Stimulated activated CD4-positive, alpha-beta T cell treated with anti-CD3 and anti-CD28 coated beads, Interleukin-15, amount 100 ng/mL, for 48 hours (primary cell): ENCODE measurements at places on chromosomes 5 and 9.
A peak's percentile ranks its signal among the peaks of the same experiment; 100 is the strongest.

DNA sequence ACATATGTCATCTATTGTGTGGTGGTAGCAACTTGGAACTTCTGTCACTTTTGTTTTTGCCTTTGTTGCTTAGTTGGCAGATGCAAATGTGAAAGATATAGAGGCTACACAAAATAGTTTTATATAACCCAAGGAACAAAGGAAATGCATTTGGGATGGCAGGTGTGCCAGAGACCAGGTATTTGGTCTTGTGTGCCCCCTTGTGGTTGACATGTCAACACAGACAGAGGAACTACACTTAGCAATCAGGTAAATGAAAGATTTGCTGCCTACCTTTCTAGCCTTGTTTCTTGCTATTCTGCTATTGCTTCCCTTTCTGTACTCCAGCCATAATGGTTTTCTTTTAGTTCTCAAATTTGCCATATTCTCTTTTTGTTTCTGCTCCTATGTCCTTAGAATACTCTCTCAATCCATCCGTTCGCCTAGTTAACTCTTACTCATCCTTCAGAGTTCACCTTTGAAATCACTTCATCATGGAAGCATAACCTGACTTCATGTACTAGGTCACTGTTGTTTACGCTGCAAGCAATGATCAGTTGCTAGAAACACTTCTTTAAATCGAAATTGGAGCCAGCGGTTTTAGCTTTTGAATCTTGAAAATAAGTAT lies 119.5 kb downstream of the TRPM3 start:
- no peak for DNase-seq

GRCh38 chr5:51732304-51732703 lies 349.1 kb downstream of the ISL1 start:
- DNase-seq, result no peak

DNA sequence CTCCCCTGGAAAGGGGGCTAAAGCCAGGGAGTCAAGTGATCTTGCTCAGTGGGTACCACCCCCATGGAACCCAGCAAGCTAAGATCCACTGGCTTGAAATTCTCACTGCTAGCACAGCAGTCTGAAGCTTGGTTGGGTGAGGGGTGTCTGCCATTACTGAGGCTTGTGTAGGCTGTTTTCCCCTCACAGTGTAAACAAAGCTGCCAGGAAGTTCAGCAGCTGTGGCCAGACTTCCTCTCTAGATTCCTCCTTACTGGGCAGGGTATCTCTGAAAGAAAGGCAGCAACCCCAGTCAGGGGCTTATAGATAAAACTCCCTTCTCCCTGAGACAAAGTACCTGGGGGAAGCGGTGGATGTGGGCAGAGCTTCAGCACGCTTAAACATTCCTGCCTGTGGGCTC lies 17.1 kb upstream of the EPB41L4A start:
- DNase-seq, result no peak

DNA sequence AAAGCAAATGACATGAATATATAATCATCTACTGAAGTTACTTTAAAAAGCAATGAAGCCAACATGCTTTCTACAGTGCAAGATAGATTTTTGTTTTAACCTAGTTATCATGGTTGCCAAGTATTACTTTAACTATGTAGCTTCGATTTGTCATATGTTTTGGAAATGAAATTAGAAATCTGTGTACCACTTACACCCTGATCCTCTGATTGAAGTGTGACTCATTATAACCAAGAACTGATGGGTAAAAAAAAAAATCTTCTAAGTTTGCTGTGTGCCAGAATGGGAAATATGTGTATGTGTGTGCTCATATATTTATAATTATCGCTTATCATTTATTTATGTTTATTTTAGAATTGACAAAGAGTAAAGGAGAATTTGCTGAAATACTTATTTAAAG lies 9.1 kb upstream of the CDC42SE2 start:
- DNase-seq, result no peak

GRCh38 chr5:14421851-14422250 lies 159.7 kb upstream of the OTULINL start:
- no peak for DNase-seq

DNA sequence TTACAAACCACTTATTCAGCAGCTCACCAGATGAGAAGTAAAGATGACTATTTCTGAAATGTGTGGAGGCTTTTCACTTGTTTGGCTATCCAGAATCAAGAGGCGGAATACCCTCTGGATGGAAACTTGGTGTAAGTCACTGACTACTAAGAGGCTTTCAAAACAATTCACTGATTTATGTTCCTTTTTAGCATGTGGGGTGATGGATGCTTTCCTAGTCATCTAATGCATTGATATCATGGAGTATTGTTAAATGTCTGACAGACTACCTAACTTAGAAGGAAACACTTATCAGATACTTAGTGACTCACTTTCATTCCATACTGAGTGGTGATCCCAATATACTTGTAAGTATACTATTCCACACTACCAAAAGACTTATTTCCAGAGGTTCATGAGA lies 141.4 kb downstream of the PLK2 start:
- DNase-seq, result no peak

DNA sequence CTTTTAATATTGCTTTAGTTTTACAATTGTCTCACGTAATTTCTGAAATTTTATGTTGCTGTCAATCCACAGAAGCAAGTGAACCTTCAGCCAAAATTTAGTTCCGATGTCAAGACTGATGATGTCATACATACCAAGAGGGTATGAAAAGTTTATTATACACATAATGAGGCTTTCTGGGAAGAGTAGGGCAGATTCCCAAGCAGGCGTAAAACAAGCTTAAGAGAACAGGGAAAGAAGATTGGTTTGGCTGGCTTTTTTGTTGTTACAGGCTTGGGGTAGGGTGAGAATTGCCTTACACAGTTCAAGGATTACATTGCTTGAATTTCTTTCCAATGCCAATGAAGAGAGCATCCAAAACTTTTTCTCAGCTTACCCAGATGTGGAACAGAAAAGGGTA lies 1962.9 kb upstream of the CDH6 start:
- no peak for DNase-seq

DNA sequence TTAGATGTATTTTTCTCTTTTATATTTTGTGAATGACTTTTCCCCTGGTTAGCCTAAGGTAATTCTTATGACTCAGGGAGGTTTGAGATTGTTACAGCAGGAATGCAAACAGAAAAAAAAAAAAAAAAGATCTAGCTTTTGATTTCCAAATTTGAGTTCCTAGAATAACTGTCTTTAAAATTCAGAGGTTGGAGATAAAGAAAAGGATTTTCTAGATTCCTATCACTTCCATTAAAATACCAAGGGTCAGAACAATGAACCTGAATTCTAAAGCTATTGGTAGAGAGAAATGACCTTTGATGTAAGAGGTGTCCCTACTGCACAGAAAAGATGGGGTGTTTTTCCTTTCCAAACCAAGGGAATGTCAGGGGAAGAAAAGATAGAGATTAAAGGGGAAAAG lies 262.5 kb downstream of the DOCK8 start:
- no peak for DNase-seq

GRCh38 chr5:42828671-42829070 lies 17.0 kb upstream of the SELENOP start:
- DNase-seq, result no peak

DNA sequence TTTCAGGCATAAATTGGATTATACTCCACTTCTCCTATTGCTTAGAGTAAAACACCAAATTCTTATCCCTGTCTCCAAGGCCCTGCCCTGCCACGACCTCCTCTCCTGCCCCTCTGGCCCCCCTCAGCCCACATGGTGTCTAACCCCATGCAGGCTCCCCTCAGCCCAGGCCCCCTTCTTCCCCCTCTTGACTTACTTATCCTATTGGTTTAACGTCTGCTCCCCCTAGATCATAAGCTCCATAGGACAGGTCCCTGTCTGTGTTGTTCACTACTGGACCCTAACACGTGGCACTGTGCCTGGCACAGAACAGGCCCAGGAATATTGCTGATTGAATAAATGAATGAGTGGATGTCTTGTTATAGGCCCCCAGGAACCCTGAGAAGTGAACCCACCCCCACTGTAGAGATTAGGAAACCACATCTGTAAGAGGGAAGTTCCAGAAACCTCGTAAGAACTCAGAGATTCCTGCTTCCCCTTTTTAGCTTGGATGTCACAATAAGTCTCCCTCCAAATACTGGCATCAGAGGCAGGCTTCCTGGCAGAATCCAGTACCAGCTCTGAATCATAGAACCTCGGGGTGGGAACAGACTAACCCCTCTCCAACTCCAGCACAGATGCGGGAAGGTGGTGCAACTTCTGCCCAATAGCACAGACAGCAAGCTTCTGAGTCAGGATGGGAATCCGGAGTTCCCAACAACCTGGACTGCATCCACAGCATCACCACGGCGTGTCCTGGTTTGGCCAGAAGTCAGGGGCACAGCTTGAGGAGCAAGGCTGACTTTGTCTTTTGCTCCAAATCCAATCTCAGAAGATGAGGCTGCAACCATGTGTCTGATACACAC lies 31.5 kb downstream of the HRH2 start:
- no peak for DNase-seq

DNA sequence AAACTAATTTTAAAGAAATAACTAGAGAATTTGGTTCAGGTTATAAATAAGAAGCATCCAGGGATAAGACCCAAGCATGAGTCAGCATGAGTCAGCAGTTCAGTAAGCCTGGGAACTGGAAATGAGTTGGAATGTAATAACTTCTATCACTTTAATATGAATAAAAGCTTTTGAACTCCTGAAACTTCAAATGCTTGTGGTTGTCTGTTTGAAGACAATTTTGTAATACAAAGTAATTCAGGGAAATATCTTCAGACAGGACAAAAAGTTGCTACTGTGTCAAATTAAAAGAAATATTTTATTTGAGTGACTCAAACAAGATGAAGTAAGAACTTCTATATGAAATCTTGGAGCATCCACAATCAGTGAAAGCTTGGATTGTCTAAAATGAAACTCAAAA lies 331.2 kb upstream of the DAB2 start:
- no peak for DNase-seq

DNA sequence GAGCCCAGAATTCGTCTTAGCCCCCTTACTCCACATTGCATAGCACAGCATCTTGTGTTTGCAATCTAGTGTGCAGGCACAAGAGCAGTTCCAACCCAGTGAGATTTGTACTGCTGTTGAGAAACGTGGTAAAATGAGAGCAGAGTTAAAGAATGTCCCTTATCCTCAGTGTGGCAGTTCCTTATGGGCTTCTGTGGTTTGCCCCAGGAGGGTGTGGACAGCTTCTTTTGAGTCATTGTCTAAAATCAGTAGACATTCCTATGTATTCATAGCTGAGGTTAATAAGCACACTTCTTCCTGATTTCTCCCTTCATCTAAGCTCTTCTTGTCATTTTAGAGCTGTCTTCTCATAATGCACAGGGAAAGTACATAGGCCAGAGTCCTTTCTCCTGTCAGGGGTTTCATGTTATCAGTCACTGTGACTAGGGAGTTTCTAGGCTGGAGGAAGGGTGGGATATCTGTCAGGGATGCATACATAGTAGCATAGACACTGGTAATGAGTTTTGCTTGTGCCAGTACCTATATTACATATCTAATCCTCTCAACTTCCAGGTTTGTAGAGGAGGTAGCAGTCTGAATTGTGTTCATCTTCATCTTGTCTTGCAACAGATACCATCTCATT lies 2.0 kb upstream of the CAVIN4 start:
- no peak for DNase-seq

DNA sequence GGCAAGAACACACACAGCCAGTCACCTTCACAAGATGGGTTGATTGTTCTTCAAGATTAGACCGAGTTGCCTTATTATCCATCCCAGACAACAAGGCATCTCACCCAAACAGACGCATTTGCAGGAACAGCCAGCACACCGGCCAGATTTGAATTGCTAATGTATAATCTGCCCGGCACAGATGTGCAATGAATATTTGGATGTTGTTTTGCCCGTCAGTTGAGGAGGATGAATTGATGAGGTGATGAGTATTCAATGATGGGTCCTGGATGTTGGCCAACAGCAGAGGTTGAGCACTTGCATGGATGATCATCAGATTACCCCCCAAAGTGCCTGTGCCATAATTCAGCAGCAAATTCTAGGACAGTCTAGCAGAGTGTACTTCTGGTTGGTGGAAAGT lies 20.1 kb downstream of the ALG2 start:
- no peak for DNase-seq

GRCh38 chr9:129995409-129996160 lies 47.4 kb downstream of the FNBP1 start:
- DNase-seq, result peak; percentile 33

DNA sequence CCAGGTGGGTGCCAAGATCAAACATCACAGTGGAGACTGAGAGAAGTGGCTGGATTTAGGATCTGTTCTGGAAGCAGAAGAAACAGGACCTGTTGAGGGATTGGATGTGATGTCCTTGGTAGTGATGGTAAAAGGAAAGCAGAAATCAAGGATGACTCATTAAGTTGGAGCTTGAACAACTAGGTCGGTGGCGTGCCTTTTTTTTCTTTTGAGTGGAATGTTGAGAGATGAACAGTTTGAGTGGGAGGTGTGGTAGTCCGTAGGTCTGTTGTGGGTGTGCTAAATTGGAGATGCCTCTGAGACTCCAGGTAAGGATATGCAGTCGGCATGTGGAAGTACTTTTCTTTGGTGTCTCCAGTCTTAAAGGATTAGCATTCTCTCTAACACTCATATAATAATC lies 92.1 kb upstream of the IL12B start:
- no peak for DNase-seq

DNA sequence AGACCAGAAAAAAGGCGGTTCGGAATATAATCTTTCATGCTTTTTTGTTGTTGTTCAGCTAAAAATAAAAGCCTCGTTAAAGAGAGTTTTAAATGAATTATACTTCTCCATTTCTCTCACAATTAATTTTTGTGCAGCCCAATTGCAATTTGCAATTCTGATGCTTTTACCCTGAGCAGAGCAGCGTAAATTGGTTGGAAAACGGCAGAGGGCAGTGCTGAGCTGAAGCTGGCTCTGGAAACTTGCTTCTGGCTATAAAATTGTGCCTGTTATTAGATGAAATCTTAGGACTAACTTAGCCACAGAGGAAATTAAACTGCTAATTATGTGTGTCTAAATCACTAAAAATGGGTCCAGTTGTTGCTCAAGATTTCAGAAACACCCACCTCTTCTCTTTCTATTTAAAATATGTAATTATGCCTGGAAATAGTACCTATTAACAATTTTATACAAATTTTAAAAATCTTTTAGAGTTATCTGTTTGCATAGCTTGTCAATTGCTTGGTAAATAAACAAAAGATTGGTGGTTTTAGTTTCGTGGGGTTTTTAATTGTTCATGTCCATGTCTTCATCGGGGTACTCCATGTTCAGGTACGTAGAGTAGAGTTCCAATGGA lies 441.8 kb upstream of the TLE4 start:
- no peak for DNase-seq

DNA sequence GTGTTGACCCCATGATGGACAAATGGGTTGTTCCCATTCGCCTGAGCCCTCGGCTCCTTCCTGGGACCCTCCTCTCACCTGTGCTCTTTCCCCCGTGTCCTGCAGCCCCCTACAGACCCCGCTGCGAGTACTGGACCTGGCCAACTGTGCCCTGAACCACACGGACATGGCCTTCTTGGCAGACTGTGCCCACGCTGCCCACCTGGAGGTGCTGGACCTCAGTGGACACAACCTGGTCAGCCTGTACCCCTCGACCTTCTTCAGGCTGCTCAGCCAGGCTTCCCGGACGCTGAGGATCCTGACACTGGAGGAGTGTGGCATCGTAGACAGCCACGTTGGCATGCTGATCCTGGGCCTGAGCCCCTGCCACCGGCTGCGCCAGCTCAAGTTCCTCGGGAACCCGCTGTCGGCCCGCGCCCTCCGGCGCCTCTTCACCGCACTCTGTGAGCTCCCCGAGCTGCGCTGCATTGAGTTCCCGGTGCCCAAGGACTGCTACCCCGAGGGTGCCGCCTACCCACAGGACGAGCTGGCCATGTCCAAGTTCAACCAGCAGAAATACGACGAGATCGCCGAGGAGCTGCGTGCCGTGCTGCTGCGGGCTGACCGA lies 3.4 kb downstream of the LRRC14B start:
- DNase-seq, result no peak

- no peak for DNase-seq
Observed at GRCh38 chr9:132823370-132824145, 54.5 kb downstream of the AK8 start.

- DNase-seq, result no peak
Observed at GRCh38 chr9:134403682-134404301, 77.5 kb downstream of the RXRA start.
